Activated CD4-positive, alpha-beta T cell treated with anti-CD3 and anti-CD28 coated beads for 36 hours (primary cell): ENCODE measurements at places on chromosomes 2 and 18.

DNA sequence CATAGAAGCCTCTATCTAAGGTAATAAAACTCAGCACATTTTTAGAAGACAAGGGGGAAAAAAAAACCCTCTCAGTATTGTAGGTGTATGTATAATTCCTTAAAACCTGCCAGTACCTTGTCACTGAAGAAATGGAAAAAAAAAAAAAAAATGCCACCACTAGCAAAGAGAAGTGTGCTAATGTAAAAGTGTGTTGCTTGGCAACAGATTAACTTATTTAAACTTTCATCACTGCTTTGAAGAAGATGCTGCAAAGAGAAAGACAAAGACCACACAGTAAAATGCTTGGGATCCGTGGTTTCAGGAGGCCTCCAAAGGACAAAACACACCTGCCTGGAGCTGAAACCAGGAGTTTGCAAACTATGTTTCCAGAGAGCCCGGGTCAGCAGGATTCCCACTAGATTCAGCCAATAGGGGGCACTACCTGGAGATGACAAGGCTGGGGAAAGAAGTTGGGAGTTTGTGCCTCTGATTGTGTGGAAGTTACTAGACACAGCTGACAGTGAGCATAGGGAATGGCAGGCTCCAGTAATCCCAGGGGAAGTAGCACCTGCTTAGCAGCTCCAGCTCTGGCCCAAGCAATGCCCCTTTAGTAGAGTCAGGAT is 169.1 kb upstream of the TRIB2 start:
- H3K27ac ChIP-seq: no peak overlapping the region
- no peak overlapping the region for H3K4me3 ChIP-seq
- H3K4me1 ChIP-seq: peaks cover 6% of the 10 kb centered on the region

DNA sequence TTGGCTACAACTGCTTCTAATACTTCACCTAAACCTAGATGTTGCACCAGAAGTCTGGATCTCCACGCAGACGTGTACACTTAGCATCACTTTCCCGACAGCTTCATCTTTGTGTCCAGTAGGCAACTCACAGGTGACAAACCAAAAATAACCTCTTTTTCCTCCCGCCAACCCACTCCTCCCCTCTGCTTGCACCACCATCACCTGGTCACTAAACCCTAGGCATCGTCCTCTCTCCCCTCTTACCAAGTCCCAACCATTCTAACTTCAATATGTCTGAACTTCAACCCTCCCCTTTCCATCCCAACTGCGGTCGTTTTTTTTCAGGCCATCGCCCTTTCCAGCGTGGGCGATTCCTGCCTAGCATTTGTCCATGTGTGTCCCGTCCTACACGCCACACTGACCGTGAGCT is 413 bp upstream of the CHMP3 start:
- H3K4me1 ChIP-seq: peaks cover 30% of the 10 kb centered on the region
- no peak for DNase-seq
- peaks cover 26% of the 10 kb centered on the region for H3K36me3 ChIP-seq

DNA sequence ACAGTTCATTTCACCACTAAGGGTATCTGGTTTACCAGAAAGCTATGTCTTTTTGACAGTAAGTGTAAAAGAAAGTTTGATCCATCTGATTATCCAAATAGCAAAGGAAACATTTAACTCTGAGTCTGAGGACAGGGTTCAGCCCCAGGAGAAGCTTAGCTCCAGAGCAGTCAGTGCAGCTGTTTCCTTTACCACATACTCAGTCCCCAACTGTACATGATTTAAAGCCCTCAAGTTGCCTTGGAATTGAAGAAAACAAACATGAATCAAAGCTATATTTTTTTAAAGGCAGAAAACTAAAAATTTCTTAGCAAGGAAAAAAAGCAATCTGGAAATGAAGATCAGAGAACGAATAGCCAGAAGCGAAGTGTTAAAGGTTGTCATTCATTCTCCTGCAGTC is 746.0 kb downstream of the METTL4 start:
- no peak for DNase-seq
- H3K27ac ChIP-seq: no peak overlapping the region
- H3K4me1 ChIP-seq: no peaks in the 10 kb centered on the region
- H3K27me3 ChIP-seq: no peaks in the 10 kb centered on the region

DNA sequence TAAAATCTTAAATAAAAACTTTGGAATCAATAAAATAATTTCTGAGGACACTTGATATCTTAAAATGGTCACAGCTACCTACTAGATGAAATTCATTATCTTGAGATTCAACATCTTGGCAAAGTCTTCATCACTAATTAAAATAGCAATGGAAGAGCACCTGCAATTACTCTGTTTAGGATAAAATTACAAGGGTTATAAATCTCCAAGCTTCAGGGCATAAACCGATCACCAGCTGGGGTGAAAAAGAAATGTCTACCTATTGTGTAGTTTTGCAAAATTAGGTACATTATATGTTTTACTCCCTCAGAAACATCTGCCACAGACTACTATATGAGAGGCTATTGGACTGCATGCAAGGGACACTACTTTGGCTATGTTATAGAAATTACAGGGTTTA is 327.1 kb downstream of the CCDC178 start:
- H3K4me1 ChIP-seq: no peaks in the 10 kb centered on the region
- no peaks in the 10 kb centered on the region for H3K36me3 ChIP-seq
- no peak overlapping the region for H3K4me3 ChIP-seq

GRCh38 chr2:111122631-111123421 is 2.1 kb downstream of the BCL2L11 start:
- H3K36me3 ChIP-seq: peaks cover 48% of the 10 kb centered on the region
- H3K27me3 ChIP-seq: peaks cover 15% of the 10 kb centered on the region
- H3K27ac ChIP-seq: no peak overlapping the region

DNA sequence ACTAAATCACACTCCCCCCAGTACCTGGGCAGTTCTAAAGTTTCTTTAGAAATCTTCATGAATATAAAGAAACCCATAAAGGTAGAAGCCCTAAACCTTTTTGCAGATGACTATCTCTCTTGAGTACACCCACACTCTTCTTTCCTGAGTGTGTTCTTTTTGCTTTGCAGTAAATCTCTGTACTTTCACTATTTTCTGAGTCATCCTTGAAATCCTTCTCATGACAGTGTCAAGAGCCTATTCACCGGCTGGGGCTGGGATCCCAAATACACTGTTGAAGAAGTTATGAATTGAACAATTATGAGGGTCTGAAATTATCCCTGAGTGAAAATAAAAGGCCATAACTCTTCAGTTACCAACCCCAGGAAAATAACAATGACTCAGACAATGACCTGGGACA is 133.9 kb upstream of the CCDC195 start:
- peaks cover 15% of the 10 kb centered on the region for H3K4me1 ChIP-seq
- peak overlapping the region; percentile 20 for H3K27ac ChIP-seq
- H3K36me3 ChIP-seq: peaks cover 72% of the 10 kb centered on the region
- peak; percentile 32 for DNase-seq

DNA sequence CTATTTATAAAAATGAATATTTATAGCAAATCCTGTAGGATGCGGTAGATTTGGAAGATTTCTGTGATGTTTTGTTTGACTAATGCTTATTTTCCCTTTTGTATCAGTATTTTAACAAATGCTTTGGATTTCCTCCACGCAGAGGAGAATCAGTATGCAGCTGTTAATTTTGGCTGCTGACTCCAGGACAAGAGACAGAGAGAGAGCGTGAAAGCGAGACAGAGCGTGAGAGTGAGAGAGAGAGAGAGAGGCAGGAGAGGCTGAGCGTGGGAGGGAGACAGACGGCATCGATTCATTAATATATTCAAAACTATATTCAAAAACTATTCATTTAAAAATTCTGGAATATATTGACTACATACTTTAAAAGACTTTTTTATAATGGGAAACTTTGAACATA is 62.5 kb downstream of the RRM2 start:
- H3K27ac ChIP-seq: no peak overlapping the region
- H3K27me3 ChIP-seq: no peaks in the 10 kb centered on the region
- H3K4me3 ChIP-seq: no peak overlapping the region
- H3K4me1 ChIP-seq: no peaks in the 10 kb centered on the region
- H3K36me3 ChIP-seq: peaks cover 8% of the 10 kb centered on the region
- no peak for DNase-seq

- H3K36me3 ChIP-seq: no peaks in the 10 kb centered on the region
- no peak overlapping the region for H3K27ac ChIP-seq
- H3K27me3 ChIP-seq: no peaks in the 10 kb centered on the region
- no peak overlapping the region for H3K4me3 ChIP-seq
- DNase-seq: no peak
Observed at GRCh38 chr18:67477522-67477921, 39.0 kb downstream of the DSEL start.

DNA sequence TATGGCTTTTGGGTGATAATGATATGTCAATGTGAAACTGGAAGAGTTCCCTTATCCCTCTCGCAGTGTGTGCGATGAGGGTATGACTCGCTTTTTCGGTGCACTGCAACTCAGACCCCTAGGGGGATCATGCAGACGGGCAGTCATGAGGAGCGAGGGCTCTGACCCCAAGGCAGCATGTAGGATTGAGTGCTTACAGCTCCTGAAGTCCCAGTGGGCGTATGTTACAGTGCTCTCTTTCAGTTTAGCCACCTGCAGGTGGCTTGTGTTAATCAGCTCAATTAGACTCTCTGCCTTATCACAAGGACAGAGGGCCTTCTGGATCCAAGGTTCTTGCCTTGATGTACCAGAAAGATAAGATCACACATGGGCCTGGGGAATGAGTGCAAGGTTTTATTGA is 1269.9 kb upstream of the GYPC start:
- H3K36me3 ChIP-seq: no peaks in the 10 kb centered on the region
- H3K27ac ChIP-seq: no peak overlapping the region
- DNase-seq: no peak
- no peaks in the 10 kb centered on the region for H3K27me3 ChIP-seq
- no peak overlapping the region for H3K4me3 ChIP-seq

DNA sequence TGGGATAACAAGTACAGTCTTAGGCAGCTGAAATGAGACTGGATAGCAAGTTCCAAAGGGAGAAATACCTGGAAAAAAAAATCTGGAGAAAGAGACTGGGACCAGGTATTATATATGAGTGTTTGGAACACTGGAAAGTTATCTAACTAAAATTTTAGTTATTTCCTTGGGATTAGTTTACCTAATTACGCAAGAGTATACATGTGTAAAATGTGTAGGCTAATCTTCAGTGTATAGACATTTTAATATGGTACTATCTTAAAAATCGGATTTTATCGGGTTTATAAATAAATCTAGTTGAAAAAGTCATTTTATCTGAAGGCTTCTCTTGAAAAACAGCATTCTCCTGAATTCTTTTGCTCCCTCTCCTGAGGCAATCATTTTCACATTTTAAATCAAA is 3.9 kb downstream of the EPB41L5 start:
- no peak overlapping the region for H3K27ac ChIP-seq
- H3K4me3 ChIP-seq: no peak overlapping the region
- peaks cover 17% of the 10 kb centered on the region for H3K4me1 ChIP-seq
- DNase-seq: no peak

- no peaks in the 10 kb centered on the region for H3K27me3 ChIP-seq
- no peak overlapping the region for H3K4me3 ChIP-seq
- DNase-seq: no peak
- H3K36me3 ChIP-seq: no peaks in the 10 kb centered on the region
- no peaks in the 10 kb centered on the region for H3K4me1 ChIP-seq
Observed at GRCh38 chr18:71505526-71505925, 1038.6 kb downstream of the CBLN2 start.

DNA sequence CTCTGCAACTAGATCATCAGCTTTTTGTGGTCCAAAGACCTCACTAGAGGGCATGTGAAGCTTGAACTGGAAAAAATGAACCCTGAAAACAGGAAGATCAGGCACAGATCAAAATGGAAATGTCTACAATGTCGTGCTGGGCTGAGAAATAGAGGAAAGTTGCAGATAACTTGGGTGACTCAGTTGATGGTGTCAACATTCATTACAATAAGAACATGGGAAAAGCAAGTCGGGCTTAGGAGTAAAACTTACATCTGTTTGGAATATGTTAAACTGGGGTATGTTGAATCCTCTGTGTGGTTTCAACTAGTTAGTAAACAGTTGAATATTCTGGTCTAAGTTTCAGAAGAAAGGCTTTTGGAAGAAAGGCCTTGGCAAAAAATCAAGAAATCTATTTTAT is 940.4 kb downstream of the ERBB4 start:
- H3K27me3 ChIP-seq: no peaks in the 10 kb centered on the region
- H3K27ac ChIP-seq: no peak overlapping the region
- H3K4me1 ChIP-seq: no peaks in the 10 kb centered on the region
- DNase-seq: no peak

DNA sequence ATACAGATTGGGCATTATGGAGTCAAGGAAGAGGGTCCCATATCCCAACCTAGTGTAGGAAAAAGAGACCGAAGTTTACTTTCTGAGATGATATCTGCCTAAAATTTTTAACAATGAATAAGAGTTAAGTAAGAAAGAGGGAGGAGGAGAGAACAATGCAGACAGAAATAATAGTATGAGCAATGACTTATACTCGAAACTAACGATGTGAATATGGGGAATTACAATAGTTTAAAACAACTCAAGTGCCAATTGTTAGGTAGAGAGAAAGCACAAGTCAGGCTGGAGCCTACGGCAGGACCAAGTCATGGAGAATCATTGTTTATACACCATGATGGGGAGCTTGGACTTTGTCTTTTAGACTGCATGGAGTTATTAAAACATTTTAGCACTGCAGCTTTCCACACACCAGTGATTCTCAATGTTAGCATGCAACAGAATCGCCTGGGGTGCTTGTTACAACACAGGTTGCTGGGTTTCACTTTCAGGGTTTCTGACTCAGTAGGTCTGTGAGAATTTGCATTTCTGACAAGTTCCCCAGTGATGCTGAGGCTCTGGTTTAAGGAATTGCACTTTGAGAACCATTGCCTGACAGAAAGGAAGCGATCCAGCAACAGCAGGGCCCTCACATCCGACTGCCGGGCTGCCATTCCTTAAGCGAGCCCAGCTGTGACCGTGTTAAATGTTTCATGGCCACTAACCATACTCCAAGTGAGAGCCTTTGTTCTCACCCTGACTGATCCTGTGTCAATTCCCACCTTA is 511.2 kb downstream of the DCDC2C start:
- H3K27me3 ChIP-seq: peaks cover 2% of the 10 kb centered on the region
- no peak overlapping the region for H3K4me3 ChIP-seq
- no peak for DNase-seq
- H3K4me1 ChIP-seq: no peaks in the 10 kb centered on the region
- H3K36me3 ChIP-seq: no peaks in the 10 kb centered on the region
- H3K27ac ChIP-seq: no peak overlapping the region

- H3K27ac ChIP-seq: no peak overlapping the region
- no peaks in the 10 kb centered on the region for H3K27me3 ChIP-seq
- no peak overlapping the region for H3K4me3 ChIP-seq
- no peak for DNase-seq
- no peaks in the 10 kb centered on the region for H3K36me3 ChIP-seq
Observed at GRCh38 chr2:81007104-81007503, 702.6 kb upstream of the LRRTM1 start.
